Activated naive CD4-positive, alpha-beta T cell treated with Interleukin-2 at 50 U/mL for 16 hours (primary cell): ENCODE measurements at places on chromosomes 7 and 10.

DNA sequence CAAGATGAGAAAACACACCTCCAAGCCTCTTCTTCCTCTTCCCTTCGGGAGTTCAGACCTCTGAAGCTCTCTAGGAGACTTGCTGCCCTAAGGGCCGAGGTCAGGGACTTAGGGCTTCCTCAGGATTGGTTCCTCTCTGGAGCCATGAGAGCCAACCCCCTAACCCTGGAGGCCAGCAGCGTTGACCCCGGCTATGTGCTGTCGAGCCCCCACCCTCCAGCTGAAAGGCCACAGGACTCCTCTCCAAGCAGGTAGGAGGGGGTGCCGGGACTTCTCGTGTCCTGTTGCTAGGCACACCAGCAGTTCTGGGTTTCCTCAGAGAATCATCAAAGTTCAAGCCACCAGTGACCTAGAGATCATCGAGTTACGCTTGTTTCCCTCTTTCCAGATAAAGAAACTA is 87.4 kb downstream of the ARHGAP22 start:
- DNase-seq, result no peak

DNA sequence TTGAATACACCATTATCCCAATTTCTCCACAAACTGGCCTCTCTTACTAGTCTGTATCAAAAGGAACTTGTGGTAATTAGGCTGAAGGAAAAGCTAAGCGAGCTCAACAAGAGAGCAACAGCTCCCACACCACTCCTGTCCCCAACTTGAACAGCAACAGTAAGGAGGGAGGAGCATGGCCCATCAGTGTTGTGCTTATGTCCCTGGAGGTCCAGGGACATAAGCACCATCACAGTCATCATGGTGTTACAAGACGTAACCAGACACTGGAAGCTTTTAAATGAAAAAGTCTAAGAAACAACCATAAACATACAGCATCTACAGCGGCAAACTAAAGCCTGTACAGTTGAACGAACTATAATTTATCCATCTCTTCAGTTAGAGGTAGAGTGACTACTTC is 989 bp downstream of the ERLIN1 start:
- no peak for DNase-seq

DNA sequence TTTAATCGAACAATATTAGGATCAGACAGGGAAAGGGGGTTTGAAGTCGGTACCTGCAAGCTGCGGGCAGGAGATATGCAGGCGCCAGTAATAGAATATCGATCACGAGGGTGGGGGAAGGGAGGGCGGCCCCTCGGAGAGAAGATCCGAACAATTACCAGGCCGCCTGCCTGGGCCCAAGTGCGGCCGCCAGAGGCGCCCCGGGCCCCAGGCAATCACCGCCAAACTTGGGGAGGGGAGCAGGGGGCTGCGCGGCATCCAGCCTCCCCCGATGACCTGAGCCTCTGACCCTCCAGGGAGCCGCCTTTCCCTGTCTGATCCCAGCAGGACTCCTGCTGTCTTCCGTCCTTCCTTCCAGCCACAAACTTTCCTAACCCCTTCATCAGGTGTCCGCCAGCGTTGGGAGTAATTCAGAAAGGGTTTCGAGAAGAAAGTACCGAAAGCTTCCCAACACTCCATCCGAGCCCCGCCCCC is 1.1 kb downstream of the NKX1-2 start:
- no peak for DNase-seq

DNA sequence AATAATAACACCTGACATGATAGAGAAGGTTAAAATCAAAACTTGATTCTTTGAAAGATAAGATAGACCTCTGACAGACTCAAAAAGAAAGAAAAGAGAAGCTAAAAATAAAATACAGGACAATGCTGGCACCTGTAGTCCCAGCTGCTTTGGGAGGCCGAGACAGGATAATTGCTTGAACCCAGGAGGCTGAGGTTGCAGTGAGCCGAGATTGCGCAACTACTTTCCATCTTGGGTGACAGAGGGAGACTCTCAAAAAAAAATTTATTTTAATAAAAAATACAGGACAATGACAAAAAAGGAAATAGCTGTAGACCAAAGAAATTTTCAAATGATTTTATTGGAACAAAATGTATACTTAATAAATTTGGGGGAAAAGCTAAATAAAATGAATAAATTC is 263.2 kb downstream of the SDK1 start:
- DNase-seq, result no peak

DNA sequence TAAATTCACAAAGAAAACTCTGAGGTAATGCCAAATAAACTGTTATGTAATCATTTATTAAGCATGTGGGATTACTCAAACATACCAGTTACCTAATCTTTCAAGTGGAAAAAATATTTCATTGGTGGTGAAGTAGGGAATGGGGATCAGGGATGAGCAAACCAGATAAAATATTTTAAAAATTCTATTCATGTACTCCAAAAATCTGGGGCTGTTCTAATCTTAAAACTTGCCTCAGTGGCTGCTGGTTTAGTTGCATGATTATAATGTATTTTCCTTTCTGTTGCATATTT is 19.5 kb downstream of the LMOD2 start:
- no peak for DNase-seq

DNA sequence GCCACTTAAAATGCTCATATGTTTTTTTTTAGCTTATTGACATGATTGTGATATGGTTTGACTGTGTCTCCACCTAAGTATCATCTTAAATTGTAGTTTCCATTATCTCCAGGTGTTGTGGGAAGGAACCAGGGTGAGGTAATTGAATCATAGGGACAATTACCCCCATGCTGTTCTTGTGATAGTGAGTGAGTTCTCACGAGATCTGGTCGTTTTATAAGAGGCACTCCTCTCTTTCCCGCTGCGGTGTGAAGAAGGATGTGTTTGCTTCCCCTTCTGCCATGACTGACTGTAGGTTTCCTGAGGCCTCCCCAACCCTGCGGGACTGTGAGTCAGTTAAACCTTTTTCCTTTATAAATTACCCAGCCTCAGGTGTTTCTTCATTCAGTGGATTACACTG is 80.5 kb upstream of the ETV1 start:
- no peak for DNase-seq

- no peak for DNase-seq
Observed at GRCh38 chr7:114243646-114244045, 171.0 kb upstream of the FOXP2 start.

GRCh38 chr7:157032128-157032527 is 21.7 kb upstream of the MNX1 start:
- no peak for DNase-seq

DNA sequence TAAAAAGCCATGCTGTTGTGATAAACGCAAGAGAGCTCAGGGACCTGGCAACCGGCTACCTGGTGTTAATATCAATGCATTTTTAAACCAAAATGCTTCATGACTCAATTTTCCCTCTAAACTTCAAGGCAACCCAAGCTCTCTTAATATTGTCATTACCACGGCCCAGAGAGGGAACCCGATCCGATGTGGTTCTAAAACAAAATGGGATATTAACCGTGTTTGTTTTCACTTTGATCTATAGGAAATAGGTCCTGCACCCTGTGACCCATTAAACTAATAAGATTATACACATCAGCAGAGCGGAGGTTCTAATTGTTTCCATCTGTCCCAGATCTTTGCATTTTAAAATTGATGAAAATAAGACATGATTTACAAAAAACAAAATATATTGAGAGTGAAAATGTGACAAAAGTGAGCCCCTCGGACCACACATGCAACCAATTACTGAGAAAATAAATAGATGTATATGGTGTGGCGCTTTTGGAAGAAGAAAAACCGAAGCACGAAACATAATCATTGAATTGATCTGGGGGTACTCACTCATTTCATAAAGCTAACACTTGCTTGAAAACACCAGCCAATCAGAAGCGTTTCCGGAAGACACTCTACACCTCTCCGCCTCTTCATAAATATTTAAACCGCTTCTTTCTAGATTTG is 290.3 kb upstream of the NFE2L3 start:
- DNase-seq, result no peak

- DNase-seq, result no peak
Observed at GRCh38 chr10:44962870-44963738, 3.5 kb downstream of the RASSF4 start.

DNA sequence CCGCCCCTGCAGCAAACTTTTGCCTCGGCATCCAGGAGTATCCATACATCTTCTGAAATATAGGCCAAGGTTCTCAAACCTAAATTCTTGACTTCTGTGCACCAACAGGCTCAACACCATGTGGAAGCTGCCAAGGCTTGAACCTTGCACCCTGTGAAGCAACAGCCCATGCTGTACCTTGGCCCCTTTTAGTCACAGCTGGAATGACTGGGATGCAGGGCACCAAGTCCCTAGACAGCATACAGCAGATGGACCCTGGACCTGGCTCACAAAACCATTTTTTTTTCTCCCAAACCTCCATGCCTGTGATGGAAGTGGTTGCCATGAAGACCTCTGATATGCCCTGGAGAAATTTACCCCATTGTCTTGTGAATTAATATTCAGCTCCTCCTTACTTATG is 233.8 kb upstream of the KCND2 start:
- DNase-seq, result no peak

DNA sequence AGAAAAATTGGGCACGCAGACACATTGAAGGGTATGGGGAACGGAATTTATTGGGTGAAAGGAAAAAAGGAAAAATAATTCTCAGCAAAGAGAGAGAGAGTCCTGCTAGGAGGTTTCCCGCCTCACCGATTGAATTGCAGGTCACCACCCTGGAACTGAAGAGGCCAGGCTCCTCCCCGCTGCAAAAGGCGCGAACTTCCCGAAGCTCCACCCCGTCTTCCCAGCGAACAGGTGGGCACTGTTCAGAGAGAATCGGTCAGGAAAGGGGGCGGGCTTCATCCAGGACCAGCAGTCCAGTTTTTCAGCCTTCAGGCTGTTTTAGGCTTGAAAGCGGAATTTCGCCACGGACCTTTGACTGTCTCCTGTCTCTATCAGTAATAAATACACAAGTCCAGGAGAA is 27.3 kb upstream of the CADPS2 start:
- DNase-seq, result no peak

DNA sequence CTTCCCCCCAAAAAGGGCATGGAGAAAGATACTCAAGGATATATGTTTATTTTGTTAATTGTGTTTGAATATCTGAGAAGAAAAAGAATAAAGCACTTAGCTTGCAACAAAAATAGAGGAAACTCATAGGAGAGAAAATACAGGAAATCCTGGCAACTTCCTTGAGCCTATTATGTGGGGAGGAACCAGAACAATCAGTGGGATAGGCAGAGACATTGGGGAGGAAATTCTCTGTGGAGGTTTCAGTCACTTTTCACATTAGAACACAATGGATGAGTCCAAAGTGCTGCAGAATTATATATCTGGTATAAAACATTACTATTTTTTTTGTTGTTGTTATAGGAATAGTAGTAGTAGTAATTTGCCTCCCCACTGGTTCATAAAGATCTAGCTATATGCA is 240.1 kb downstream of the THSD7A start:
- DNase-seq, result no peak

DNA sequence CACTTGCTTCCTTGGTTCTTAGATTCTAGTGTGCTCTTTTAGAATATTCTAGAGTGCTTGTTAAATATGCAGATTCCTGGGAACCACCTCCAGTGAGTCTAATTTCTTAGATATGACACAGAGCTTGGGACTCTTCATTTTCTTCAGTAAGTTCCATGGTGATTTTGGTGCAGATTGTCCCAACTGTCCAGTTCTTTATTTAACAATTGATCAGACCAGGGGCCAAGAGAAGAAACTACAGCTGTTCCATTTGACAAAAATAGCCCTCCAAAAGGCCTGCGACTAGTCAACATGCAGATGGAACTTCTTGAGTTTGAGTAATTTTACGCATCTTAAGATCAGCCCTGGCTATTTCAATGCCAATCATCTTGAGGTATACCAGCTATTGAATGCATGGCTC is 760.7 kb downstream of the LRMDA start:
- DNase-seq, result no peak

DNA sequence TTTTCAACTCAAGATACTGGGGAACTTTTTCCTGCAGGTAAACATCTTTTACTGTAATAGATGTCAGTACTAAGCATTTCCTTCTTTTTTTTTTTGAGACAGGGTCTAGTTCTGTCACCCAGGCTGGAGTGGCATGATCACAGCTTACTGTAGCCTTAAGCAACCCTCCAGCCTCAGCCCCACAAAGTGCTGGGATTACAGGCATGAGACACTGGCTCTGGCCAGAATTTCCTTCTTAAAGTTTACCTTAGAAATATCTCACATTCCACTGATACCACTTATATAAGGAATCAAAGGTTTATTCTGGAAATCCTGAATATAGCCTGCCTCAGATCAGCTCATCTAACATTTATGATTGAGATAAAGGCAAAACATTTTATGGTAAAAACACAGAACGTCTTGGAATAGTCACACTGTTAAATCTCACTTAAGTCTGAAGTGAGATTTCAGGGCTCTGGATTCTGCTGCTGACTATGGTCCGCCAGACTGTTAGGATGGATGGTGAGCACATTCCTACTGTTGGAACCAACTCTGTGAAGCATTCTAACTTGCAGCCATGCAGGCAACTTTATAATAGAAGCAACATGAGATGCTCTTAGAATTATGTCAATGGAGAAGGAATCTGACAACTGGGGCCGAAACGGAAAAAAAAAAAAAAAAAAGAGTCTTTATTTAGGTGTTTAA is 151.9 kb downstream of the ZMYND11 start:
- no peak for DNase-seq

DNA sequence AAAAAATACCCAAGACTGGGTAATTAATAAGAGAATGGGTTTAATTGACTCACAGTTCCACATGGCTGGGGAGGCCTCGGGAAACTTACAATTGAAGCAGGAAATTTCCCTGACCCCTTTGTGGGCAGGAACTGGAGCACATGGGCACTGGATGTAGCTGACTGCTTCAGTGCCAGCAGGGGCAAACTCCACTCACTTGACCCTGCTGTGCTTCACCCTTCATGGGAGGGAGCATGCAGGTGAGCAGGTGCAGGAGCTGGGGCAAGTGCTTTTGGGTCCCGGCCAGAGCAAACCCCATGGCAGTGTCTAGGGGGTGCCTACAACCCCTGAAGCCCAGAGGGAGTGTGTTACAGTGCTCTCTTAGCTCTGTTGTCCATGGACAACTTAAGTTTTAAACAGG is 132.6 kb downstream of the AKR1D1 start:
- DNase-seq, result no peak

DNA sequence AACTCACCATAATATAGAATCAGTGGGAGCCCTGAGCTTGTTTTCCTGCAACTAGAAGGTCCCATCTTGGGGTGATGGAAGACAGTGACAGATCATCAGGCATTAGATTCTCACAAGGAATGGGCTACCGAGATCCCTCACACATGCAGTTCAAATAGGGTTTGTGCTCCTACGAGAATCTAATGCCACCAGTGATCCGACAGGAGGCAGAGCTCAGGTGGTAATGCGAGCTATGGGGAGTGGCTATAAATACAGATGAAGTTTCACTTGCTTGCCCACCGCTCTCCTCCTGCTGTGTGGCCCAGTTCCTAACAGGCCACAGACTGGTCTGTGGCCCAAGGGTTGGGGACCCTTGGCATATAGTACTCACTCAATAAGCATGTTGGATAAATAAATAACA is 93.4 kb downstream of the POU6F2 start:
- no peak for DNase-seq

DNA sequence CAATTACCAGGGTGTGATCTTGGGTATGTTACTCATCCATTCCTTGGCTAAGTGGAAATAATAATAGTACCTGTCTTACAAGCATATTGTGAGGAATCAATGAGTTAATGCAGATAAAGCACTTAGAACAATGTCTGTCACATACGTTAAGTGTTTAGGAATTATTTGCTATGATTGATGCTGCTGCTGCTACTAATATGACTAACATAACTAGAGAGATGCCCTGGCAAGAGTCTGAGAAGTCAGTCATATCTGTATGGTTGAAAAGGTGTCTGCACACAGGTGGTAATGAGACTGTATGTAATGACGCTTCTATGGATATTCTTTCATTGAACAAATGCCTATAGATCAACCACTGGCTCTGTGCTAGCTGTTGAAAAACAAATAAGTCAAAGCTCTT is 100.1 kb upstream of the PCGF5 start:
- DNase-seq, result no peak

GRCh38 chr10:90481326-90481923 is 376.4 kb downstream of the HTR7 start:
- DNase-seq, result no peak
